ENCODE measurements at places on chromosomes 3 and 15.

DNA sequence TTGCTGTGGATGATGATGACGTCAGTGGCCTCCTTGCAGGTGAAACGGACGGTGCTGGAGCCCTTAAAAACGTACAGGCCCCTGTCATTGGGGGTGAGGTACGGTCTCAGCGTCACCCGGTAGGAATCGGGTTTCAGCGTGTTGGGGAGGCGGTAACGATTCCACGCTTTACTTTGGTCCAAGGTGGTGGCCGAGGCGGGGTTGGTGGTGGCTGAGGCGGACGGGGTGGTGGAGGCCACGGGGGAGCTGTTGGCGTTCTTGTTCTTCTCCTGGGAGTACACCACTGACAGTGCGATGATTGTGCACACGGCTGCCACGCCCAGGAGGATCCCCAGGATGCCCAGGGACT, 8.5 kb downstream of the ANPEP start:
- DNase-seq, result no peak

DNA sequence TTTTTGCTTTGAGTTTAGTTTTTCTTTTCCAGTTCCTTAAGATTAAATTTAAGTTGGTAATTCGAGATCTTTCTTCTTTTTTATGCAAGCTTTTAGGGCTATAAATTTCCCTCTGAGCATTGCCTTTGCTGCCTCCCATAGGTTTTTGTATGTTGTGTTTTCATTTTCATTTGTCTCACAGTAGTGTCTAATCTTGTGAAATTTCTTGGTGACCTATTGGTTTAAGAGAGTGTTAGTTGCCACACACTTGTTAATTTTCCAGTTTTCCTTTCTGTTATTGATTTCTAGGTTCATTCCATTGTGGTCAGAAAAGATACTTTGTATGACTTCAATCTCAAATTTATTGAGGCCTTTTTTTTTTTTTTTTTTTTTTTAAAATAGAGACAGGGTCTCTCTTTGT, 18.3 kb upstream of the IL20RB start:
- no peak for DNase-seq

DNA sequence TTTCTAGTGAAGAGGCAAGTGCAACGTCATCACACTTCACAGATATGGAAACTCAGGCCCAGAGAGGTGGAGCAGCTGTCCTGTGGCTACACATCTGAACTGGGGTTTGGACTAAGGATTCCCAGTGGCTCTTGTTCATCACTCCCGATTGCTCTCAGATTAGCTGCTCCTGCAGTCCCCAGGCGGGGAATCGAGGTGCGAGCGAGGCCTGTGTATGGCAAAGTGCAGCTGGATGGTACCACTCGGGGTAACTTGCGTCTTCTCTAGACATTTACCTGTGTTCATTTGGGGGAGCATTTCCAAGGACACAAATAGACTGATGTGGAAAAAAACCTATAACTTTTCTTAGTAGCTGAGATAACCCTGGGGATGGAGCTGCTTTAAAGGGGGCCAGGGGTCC, 45.9 kb upstream of the TRPM1 start:
- DNase-seq, result no peak

DNA sequence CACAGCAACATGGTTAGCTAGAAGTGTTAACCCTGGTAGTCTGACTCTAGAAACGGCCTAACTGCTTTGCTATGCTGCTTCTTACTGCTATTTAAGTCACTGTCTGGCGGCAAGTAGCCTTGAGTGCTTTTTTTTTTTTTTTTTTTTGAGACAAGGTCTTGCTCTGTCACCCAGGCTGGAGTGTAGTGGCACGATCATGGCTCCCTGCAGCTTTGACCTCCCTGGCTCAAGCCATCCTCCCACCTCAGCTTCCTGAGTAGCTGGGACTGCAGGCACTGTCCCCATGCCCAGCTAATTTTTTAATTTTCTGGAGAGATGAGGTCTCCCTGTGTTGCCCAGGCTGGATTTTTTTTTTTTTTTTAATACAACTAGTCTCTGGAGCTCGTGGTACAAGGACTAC, 93.2 kb downstream of the ITPR1 start:
- no peak for DNase-seq

DNA sequence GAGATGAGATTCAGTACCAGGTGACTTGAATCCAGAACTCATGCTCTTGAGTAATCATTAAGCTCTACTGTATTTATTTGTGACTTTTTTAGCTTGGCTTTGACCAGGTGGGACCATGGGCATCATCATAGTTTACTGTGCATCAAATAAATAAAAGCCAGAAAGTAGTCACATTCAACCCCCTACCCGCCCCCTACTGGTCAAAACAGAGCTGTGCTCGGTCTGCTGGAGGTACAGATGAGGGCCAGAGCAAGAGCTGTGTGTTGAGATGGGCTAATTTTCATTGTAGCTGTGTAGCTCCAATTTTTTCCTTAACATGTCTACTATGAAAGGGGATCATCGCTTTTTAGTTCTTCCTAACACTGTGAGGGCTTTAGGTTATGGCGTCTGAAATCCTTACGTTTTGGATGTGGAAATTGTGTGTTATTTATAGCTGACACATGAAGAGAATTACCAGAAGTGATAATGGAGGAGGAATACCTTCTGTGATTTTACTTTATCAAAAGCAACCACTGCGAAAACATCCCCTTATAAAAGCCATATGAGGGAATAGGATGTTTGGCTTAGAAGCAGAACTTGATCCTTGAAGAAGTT, 375.1 kb downstream of the PTPRG start:
- no peak for DNase-seq

DNA sequence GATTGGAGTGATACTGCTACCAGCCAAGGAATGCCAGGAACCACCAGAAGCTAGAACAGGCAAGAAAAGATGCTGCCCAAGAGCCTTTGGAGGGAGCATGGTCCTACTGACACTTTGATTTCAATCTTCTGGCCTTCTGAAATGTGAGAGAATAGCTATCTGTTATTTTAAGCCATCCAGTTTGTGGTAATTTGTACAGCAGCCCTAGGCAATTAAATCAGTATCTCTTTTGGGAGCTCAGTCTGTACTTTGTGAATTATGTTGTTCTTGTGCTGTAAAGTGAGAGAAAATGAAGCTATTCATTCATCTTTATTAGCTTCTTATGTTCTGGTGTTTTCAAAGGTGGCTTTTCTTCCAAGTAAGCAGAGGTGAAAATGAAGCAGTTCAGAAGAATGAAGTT, 381.3 kb downstream of the PDCD6IP start:
- no peak for DNase-seq

GRCh38 chr3:28791713-28792255, 443.2 kb upstream of the AZI2 start:
- DNase-seq, result no peak

DNA sequence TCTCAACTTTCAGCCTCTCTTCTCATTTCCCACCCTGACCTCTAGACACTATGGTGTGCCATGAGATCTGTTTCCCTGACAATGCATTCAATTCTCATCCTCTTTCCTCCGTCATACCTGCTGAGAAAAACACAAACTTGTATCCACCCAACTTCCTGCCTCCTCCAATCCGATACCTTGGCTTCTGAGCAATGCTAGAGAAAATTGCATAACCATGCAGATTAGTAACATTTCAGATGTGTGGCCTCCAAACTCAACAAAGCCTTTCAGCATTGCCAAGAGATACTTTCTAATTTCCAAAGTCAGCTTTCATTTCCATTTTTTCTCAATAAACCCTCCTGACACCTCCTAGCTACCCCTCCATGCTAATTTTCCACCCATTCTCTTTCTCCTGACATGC, 88.5 kb downstream of the MINAR1 start:
- DNase-seq, result no peak

GRCh38 chr3:45986303-45986982, 9.2 kb downstream of the FYCO1 start:
- DNase-seq, result no peak

GRCh38 chr3:10845001-10845761, 29.2 kb downstream of the SLC6A11 start:
- DNase-seq, result no peak

DNA sequence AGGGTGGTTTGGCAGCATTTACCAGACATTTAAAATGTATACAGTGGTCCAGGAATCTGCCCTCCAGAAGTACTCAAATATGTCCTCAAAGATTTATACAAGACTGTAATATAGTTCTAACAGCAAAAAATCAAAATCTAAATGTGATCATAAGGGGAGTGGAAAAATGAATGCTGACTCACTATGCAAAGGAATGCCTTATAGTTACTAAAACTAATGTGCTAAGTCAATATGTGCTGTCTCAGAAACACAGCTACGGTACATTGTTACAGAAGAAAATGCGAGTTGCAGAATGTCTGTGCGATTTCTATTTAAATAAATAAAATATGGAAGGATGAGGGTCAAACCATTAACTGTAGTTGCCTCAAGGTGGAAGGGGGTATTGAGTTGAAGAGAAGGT, 230.1 kb upstream of the UBE2E1 start:
- DNase-seq, result no peak

DNA sequence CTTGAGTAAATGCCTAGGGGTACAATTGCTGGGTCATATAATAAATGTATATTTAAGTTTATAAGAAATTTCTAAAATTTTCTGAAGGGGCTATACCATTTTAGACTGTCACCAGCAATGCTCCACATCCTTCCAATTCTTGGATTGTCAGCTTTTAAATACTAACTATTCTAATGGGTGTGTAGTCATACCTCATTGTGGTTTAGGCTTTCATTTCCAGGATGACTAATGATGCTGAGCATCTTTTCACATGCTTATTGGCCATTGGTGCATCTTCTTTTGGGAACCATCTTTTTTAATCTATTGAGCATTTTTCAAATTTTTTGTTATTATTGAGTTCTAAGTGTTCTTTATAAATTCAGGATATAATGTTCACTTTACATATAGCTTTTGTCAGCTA, 52.5 kb upstream of the CORO2B start:
- no peak for DNase-seq

- no peak for DNase-seq
Observed at GRCh38 chr3:13509816-13510192, 29.7 kb downstream of the HDAC11 start.

GRCh38 chr3:173870976-173871375, 473.4 kb downstream of the NLGN1 start:
- DNase-seq, result no peak

DNA sequence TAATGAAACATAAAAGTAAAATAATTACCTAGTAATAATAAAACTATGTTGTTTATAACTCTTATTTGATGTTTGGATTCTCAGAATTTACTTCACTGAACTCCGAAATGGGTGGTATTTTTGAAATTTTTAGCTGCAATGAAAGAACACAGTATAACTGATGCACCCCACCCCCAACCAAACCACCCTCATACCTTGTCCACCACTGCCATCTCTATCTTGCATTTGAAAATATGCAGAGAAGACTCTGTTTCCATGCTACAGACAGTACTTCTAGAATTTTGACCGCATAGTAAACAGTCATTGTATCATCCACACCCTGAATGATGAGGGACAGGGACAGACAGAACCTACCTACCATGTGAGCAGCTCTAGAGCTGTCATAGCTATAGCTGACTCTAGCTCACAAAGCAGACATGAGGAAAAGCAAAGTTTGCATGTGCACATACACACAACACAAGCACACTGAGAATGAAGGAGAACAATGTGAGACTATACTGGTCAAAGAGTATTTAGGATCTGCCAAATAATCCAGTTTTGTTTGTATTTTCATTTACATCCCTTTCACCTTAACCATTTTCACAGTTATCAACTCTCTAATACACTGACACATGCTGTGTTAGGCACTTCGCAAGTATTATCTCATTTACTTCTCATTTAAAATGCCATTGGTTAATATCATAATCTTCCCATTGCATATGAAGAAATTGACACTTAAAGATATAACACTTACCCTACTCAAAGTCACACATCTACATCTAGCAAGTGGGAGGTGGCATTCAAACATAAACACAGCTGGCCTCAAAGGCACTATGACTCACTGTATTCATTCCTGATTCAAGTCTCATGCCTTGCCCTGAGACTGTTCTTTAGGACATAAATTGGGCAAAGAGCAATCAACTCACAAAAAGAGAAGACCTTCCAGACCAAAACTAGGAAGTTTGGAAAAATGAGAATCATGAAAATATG, 1014.7 kb upstream of the CFAP20DC start:
- DNase-seq, result no peak

GRCh38 chr3:46025139-46025538, 2.1 kb downstream of the XCR1 start:
- no peak for DNase-seq

- no peak for DNase-seq
Observed at GRCh38 chr15:60557191-60557618, 78.3 kb upstream of the ICE2 start.

DNA sequence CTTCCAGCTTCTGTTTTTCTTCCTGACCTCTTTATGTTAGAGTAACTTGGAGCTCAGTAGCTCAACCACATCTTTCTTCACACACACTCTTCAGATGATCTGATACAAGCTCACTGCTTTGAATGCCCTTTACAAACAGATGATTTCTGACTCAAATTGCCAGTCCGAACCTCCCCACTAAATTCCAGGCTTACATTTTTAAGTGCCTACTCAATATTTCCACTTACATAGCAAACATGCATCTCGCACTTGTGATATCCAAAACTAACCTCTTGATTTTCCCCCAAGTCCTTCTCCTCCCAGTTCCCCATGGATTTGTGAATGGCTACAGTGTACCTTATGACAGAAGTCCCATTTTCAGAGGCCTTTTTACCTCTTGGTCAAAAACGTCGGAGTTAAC, 139.1 kb downstream of the GBE1 start:
- no peak for DNase-seq

DNA sequence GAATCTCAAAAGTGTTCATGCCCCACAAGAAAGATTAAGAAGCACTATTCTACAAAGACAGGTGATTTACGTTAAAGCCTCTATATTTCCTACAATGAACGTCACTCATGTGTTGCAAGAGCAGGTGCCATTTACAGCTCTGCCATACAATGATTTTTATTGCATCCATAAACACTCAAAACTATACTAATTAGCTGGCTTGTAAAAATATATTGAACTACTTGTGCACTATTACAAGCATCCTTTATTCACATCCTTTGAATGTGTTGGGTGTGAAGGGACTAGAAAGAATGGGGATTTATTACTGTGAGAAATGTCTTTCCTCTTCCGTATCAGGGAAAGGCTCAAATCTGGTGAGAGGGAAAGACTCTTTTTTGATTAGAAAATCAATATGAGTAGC, 50.7 kb upstream of the C3orf49 start:
- no peak for DNase-seq

GRCh38 chr3:175267561-175267960, 408.4 kb downstream of the NAALADL2 start:
- no peak for DNase-seq

DNA sequence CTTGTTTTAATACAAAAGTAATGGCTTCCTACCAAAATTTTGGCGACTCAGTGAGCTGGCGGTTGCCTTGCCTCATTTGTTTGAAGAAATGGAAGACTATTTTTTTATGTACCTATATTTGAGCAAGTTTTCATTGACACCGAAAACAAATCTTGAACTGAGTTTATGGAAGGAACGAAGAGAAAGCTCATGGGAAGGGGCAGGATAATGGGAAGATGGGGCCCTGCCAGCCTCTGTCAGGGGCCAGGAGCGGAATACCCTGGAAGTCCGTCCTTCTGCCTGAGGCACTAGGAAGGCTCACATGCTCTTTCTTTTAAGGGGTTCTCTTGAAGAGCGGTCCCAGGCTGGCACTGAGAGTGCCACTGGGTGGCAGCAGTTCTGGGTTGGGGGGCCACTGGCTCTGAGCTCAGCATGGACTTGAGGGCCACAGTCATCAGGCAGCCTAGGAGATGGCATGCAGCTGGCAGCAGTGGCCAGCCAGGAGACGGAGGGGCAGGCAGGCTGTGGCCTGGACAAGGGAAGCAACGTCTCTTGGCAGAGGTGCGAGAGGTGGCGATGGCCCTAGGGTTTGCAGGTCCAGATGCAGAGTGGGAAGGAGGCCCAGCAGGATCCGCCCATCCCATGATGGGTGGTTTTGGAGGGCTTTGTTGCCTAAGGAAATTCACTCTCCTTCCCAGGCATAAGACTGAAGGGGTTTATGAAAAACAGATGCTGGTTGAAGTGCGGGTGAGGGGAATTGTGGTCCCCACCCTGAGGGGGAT, 41.6 kb downstream of the ISG20 start:
- no peak for DNase-seq
